ENCODE measurements at places on chromosomes 12 and 14.
A peak's percentile ranks its signal among the peaks of the same experiment; 100 is the strongest.

DNA sequence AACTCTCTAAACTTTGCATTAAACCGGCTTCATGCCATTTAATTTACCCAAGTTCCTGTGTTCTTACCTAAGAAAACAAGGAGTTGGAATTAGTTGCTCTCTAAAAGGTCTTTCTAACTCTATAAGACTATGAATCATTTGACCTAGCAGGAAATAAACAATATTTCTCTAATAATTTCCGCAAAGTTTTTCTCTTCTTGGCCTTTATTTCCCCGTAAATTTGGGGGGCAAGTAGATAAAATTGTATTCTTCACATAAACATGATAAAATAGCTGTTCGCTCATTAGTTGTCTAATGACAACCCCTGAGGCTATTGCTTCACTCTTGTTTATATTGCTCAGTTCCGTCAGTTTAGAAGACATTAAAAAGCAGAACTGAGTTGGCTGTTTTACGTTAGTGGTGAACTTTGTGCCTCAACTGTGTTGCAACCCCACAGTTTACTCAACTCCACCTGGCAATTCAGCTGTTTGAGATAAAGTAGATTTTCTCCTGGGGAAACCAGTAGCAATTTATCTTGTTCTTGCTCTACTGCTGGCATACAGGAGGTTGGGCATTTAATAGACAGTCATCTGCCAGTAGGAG, 74.7 kb downstream of the BTG1 start:
- no peak for DNase-seq

GRCh38 chr12:87988534-87988933, 40.7 kb downstream of the C12orf50 start:
- no peak for DNase-seq

DNA sequence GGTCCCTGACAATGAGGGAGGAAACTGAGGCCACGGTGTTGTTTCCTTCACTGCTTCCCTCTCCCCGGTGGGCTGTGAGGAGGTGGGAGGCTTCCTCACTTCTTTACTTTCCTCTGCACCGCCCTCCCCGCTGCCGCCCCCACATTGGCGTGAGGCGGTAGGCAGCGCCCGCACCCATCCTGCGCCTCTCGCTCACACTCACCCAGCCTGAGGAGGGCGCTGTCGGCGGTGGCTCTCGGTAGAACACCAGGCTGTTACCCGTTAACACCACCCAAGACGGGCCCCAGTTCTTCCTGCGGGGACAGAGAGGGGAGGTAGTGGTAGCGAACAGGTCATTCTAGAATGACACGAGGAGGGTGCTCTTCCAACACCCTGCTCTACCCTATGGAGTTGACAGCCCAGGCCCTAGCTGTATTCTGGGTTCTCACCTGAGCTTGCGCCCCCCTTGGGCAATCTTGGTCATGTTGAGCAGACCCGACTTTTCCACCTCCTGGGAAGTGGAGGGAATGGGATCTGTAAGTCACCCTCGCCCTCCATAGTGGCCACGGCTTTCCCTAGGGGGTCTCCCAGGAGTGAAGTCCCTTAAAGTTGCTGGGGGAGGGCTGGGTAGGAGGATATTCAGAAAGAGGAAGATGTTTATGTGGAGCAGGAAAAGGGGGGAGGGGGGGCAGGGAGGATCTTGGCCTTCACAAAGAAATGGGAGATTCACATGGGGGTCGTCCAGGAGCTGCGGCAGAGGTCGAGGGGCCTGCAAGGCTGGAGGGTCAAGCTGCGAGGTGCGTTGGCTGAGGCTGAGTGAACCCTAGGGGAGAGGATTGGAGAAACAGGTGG, 3.3 kb downstream of the ARHGAP9 start:
- no peak for DNase-seq

DNA sequence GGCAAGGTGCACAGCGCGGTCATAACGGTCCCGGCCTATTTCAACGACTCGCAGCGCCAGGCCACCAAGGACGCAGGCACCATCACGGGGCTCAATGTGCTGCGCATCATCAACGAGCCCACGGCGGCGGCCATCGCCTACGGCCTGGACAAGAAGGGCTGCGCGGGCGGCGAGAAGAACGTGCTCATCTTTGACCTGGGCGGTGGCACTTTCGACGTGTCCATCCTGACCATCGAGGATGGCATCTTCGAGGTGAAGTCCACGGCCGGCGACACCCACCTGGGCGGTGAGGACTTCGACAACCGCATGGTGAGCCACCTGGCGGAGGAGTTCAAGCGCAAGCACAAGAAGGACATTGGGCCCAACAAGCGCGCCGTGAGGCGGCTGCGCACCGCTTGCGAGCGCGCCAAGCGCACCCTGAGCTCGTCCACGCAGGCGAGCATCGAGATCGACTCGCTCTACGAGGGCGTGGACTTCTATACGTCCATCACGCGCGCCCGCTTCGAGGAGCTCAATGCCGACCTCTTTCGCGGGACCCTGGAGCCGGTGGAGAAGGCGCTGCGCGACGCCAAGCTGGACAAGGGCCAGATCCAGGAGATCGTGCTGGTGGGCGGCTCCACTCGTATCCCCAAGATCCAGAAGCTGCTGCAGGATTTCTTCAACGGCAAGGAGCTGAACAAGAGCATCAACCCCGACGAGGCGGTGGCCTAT, 875 bp downstream of the HSPA2 start:
- peak; percentile 48 for DNase-seq

- DNase-seq = no peak
These were observed 14.7 kb downstream of the NOC4L start for GRCh38 chr12:132158677-132159554.

GRCh38 chr12:45587012-45587411, 142.5 kb upstream of the ARID2 start:
- DNase-seq = no peak

GRCh38 chr12:67352682-67353081, 83.5 kb downstream of the CAND1 start:
- no peak for DNase-seq

DNA sequence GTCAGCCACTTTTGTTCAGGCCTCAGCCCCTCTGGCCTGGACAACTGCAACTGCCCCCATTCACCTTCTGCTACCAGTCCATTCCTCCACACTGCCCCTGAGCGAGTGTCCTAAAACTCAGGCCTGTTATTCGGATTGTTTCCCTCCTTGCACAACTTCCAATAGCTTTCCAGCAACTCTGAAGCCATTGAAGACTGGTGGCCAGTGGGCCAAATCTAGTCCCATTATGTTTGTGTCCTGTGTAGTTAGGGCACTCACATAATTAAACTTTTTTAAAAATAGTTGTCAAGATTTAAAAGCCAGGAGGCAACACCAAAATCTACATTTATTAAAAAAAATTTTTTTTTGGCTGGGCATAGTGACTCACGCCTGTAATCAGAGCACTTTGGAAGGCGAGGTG, 17.8 kb upstream of the FIGNL2 start:
- DNase-seq = no peak

- no peak for DNase-seq
These were observed 6.4 kb downstream of the OAS1 start for GRCh38 chr12:112913038-112913688.

- peak; percentile 9 for DNase-seq
These were observed 500 bp downstream of the GPR137C start for GRCh38 chr14:52553002-52553670.

DNA sequence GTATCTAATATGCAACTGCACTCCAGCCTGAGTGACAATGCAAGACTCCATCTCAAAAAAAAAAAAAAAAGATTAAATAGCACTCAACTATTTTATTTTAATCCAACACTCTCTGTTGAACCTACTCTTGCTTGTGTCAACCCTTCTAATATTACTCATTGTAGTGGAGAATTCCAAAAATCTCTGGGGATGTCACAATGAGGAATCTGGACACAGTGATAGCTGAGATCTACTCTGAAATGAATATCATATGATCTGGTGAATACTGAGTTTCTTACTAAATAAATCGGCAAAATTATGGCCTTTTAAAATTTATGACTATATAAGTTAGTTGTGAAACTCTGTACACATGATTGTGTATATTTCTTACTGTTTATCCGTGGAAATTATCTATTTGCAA, 418.2 kb downstream of the BCAT1 start:
- DNase-seq = no peak

- no peak for DNase-seq
These were observed 35.1 kb downstream of the SCYL2 start for GRCh38 chr12:100302081-100302480.

DNA sequence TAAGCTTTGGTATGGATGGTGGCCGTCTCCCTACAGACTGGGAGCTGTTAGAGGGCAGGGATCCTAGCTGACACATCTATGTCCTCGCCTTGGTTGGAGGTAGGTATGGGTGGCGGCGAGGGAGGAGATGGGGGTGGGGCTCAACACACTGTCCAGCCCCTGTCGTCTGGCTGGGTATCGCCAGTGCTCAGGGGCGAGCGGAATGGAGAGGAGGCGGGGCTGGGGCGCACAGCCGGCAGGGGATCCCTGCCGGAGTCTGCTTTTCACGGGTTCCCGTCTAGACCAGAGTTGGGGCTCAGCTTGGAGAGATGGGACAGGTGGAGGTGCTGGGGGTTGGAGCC, 16.1 kb downstream of the TAMALIN start:
- DNase-seq = no peak

DNA sequence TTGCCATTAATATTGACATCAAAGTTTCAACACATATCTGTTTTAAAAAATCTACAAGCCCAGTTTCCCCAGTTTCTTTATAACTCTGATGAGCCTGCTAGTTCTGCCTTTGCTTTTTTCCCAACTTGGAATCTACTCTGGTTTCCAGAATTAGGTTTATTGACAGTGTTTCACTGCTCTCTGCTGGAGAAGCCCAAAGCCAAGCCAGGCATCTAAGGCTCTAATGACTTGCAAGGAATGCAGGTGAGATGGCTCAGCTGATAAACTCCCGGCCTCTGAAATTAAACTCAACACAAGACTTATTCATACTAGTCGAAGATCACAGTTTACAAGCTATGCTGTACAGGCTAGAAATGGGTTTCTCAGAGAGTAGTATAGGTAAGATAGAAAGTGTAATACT, 54.3 kb downstream of the HMGA2 start:
- peak; percentile 48 for DNase-seq

DNA sequence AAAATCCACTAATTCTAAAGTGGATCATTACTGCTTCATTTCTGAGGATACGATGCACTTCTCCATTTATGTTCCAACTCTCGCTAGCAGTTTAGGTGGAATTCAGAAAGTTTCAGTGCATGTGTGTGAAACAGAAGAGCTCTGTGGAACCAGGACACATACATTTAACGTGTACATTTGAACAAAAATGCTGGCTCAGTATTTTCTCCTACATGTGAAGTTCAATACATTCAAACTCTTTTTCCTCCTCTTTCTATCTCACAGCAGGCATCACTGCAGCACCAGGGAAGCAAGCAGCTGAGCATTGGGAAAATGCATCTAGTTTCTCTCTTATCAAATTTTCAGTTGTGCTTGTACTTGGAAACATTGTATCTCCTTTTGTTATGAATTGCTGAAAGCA, 169.4 kb upstream of the CNTN1 start:
- no peak for DNase-seq

DNA sequence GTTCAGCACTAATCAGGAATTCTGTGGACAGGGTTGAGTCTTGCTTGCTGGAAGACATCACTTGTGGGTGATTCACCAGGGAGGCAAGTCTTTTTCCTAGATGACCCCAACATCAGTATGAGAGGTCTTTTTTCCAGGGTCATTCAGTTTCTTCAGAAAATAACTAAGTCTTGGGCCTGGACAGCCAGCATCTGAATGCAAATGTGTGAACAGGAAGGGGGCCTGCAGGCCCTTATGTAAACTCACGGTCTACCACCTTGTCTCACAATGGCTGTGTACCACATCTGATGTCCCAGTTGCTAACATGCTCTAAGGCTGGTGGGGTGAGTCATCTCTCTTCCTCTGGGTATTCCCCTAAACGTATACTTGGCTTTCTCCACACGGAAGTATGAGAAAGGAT, 79.2 kb downstream of the HECTD4 start:
- DNase-seq = peak; percentile 57

- no peak for DNase-seq
These were observed 225.0 kb upstream of the G2E3 start for GRCh38 chr14:30333934-30334333.

- DNase-seq = no peak
These were observed 29.7 kb downstream of the PALS1 start for GRCh38 chr14:67270933-67271332.

DNA sequence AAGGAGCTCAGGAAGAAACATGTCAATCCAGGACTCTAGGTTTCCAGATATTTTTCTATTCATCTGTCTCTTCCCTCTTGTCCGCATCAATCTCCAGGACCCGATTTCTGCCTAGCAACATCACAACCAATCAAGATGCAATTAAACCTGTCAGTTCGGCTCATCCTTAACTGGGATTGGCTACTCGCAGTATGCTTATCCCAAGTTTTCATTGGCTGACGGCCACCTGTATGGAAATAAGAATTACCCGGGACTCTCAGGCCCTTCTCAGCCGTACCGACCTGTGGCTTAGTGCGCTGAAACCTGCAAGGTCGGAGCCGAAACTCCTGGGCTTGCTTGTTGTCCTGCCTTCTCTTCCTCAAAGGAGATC, 20.4 kb upstream of the ATP5MC2 start:
- DNase-seq = peak; percentile 75

DNA sequence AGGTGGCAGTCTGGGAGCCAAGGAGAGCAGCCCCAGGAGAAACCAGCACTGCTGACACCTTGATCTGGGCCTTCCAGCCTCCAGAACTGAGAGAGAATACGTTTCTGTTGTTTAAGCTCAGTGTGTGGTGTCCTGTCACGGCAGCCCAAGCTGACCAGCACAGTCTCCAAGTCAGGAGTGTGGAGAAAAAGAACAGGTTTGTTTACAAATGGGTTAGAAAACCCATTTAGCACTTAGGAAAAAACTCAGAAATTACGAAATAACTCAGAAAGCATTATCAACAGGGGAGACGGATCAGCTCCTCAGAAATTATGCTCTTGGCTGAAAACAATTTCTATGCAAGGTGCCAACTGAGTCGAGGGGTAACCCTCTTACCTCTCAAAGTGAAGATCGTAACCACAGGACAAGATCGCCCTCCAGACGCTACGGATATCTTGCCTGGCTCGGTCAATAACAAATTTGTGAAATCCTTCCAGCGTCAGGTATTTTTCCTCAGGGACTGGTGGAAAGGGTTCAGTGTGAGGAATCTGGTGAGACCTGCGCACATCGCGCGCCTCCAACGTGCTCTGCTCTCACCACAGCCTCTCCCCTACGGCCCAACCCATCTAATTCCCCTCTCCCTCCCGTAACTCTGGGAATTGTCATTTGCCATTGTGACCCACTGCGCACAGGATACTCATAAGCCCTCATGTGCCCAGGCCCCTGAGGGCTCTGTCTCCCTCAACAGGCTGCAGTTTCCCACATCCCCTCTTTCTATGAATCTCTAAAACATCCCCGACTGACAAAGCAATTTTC, 50.2 kb downstream of the TRAFD1 start:
- no peak for DNase-seq

- DNase-seq = peak; percentile 21
These were observed 84.7 kb downstream of the SLC41A2 start for GRCh38 chr12:104873374-104873773.

GRCh38 chr14:85921241-85921640, 391.3 kb downstream of the FLRT2 start:
- no peak for DNase-seq

All from fibroblast of skin of scalp (primary cell).